ENCODE measurements at places on chromosomes 3 and 15.

GRCh38 chr15:101006931-101007691 lies 88.0 kb downstream of the LRRK1 start:
- no peak for DNase-seq

DNA sequence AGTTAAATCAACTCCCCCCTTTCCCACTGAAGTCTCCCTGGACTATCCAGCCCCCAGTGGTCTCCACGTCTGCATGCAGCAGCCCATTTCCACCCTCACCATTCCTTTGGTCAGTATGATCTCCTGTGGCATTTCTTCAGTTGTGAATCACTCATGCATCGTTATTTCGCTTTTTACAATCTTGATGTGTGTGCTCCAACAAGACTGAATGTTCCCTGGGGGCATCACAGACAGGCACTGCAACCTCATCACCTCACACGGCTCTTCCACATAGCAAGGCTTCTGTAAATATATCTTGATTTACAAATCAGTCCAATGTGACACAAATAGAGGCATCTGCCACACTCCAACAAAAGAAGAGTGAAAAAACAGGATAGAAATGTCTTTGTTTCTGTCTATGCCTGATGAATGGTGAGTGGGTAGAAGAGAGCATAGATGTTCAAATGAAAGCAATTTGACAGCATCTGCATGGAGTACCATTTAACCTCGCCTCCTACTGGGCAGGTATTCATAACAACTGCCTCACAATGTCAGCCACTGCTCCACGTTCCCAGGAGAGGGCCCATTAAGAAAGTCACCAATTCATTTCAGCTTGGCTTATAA lies 5.2 kb downstream of the HEG1 start:
- no peak for DNase-seq

GRCh38 chr3:65961733-65962132 lies 77.0 kb downstream of the MAGI1 start:
- no peak for DNase-seq

DNA sequence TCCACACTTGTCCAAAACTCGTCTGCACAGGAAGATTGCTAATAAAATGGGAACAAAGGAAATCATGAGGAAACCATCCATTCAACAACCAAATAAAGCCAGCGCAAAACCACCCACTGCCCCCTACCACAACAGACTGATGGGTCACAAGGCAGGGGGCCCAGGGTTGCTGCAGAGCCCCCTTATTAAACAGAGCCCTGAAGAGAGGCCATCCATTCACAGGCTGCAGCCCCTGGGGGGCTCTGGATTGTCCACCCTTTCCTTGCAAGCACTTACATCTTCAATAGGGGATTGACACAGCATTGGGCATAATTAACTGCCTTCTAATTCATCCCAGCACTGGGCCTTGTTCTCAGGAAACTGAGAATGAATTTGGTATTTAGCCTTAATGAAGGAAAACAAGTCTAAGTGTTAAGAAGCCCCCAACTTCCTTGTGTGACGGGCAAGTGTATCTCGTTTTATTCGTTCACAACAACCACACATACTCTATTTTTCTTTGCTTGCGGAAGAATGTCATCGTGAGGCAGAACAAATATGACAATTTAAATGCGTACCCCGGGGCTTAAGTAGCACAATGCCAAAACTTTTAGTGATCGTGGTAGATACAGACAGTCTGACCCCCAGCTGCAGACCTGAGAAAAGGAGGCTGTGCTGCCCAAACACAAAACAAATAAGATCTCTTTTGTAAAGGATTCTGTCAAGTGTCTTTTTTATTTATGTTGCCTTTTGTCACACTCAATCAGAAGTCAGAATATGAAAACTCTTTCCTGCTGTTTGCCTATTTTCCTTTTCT lies 144.0 kb downstream of the SEMA6D start:
- DNase-seq = no peak

DNA sequence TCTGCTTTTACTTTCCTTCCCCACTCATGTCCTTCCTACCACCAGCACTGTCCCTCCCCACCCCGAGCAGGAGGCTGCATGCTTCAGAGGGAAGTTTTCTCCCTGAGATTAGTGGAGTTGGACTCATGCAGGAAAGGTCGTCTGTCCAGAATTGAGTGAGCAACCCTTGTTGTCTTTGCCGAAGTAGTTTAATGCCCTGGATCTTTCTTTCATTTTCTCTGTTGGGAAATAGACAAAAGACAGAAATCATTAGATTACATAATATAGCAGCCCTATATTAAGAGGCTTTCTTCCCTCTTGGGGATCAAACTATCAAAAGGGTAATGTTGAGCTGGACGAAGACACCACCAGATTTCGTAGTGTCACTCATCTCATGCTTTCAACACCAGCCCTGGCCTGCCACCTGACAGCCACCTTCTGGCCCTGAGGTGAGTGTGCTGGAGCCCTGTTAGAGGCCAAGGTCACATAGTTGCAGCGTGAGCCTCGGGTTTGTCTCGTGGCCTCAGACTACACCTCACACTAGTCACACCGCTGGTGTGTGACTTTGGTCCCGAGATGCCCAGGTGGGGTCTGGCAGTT lies 231.0 kb downstream of the ITPR1 start:
- no peak for DNase-seq

DNA sequence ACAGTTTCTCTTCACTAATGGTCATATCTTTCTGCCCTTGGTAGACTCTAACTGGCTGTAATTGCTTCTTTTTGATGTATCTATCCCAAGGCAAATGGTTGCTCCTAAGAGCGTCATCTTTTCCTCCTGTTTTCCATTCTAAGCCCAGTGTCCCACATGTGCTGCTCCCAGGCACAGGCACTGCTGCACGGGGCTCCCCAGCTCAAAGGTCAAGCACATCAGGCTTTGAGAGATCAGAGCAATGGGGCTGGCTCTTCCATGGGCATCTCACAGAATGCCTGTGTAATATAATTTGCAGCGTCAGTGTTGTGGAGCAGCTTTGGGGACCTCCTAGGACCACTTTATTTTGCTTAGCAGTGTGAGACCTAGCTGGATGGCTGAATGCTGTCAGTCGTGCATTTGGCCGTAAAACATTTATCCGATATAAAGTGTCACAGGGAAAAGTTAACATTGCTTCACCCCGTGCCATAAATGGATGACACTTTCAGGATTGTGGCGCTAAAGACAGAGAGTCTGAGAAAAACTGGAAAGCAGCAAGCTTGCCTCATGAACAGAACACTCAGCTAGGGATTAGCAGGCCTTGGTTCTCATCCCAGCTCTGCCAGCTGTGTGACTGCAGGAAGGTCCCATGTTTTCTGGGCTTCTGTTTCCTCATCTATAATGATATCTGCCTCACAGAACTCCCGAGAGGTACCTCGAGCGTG lies 277.5 kb upstream of the TBL1XR1 start:
- DNase-seq = no peak

GRCh38 chr3:16824081-16824696 lies 60.6 kb upstream of the PLCL2 start:
- DNase-seq = no peak

DNA sequence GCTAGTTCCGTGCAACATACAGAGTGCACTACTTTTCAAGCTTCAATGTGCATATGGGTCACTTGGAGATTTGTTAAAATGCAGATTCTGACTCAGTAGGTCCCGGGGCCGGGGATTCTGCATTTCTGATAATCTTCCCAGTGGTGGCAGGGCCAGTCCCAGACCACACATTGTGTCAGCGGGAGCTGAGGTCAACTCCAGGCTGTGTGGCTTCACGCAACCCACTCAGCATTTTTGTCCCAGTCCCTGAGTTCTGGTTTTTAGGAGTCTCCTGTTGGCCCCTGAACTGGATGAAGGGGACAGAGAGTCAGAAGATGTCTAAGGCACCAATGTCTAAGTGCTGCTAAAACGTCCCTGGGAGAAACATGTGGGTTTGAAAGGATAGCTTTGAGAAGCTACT lies 26.1 kb upstream of the CCDC174 start:
- no peak for DNase-seq

GRCh38 chr3:89584398-89584797 lies 477.0 kb downstream of the EPHA3 start:
- DNase-seq = no peak

GRCh38 chr3:42051384-42052131 lies 39.6 kb upstream of the TRAK1 start:
- no peak for DNase-seq

DNA sequence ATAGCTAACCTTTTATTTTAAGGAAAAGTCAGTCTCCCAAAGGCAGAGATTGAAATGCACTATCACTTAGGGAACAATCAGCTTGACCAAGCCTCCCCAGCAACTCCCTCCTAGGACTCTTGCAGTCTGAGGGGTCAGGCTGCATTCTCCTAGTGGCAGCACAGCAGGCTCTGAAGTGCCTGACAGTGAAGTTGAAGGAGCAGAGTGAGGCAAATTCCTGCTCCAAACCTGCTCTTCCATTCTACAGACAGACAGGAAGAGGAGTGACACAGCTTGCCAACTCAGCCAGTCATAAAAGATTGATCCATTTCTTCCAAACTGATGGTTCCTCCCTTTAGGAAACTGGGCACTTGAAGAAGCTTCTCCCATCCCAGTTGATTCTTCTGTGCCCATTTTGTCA lies 43.9 kb upstream of the SMAD3 start:
- no peak for DNase-seq

DNA sequence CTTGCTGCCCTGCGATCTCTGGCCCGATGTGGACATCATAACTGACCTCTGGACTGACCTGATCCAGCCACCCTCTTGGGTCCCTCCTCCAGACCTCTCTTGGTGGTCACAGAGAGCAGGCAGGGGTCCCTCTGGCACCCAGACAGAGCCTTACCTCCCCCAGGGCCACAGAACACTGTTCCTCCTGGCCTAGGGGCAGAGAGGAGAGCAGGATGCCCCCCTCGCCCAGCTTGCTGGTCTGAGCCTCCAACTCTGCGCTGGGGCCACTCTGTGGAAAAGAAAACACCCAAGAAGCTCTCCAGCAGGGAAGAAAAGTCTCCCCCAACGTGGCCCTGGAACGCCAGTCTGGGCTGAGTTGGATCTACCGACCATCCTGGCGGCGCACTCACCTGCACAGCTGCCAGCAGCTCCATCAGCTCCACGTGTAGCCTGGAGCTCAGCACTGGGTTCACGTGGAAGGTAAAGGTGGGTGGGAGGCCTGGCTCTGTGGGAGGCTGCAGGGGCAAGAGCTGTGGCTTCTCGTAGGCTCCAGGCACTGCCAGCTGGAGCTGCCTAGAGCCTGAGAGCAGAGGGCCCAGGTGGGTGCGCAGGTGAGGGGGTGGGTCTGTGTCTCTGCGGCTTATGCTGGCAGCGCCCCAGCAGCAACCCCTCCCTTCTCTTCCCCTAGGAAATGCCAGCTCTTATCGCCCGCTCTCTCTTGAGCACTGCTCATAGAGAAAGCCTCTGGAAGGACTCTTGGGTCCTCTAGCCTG lies 6.0 kb downstream of the PLA2G4F start:
- no peak for DNase-seq
